NCI-H526 treated with DMSO at 0.1 percent for 48 hours (cell line): ENCODE measurements at places on chromosomes 6 and 20.

DNA sequence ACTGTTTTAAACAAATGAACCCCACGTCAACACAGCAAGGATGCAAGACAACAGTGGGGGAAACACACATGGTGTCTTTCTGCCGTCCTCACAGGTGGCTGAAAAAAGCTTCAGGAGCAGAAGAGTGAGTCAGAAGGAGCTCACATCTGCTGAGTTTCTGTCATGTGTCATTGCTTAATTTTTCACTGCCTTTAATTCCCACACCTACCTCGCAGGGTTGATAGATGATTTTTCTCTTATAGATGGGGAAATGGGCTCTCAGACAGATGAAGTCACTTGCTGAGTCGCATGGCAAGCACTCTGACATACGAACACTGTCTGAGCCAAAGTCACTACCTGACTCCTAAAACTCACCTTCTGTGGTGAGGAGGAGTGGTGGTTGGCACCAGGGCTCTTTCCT is 28.3 kb upstream of the CARMIL1 start:
- DNase-seq: no peak

- no peak for DNase-seq
These were observed 173.8 kb downstream of the ZNF217 start for GRCh38 chr20:53419693-53420460.

GRCh38 chr20:1281279-1282057 is 15.4 kb downstream of the SNPH start:
- DNase-seq: no peak

DNA sequence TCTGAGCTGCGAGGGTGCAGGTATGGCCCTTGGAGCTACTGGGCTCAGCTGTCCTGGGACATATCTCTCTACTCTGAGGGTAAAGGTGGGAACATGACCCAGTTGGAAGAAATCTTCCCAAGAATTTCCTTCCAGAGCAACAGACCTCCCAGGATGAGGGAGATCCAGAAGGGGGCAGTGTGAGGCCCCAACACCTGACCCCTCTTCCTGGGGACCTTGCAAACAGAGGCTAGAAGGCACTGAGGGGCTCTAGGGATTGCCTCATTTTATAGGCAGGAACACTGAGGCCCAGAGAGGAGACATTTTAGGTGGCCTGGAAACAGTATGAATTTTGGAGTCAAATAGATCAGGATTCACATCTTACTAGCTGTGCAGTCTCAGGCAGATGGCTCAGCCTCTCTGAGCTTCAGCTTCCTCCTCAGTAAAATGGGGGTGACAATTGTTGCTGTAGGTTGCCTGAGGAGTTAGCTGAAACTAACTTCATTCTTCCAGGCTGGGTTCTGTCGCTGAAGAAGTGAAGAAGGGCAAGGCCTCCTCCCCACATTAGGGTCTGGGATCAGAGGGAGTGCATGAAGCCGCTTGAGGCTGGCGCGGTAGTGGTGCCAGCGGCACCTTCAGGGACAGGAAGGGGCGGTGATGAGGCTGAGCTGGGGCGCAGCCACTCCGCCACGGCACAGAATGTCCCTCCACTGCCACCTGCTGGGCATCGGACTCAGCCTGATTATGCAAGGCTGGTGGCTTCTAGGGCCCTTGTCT is 11.4 kb downstream of the KCNK17 start:
- DNase-seq: peak; percentile 47

GRCh38 chr6:75446241-75446880 is 47.2 kb downstream of the FILIP1 start:
- no peak for DNase-seq

DNA sequence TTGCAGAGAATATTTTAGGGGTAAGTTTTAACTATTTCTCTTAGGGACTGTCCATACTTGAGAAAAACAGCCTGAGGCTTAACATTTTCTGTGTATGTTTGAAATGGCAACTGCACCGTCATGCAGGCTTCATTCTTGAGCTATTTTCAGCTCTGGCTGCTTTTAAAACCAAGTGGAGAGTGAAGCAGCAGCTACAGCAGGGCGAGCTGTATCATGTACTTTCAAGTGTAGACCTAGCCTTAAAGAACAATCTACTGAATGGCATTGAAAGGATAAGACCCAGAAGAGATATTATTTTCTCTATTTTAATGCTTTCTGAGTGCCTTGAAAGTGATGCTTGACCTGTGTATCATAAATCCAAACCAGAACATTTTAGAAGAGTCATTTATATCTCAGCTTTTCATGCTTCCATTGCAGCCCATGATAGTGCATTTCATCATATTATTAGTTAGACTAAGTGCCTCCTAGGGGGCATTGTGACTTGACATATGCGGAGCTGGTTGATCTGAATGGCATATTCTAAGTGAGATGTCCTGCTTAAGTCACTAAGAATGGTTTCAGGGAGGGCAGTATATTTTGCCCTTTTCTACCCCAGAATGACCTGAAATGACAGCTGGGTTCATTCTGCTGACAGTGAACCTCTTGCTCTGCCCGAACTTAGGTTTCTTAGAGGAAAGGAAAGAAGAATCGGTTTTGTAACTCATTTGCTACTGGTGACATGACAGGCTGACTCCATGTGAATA is 85.3 kb downstream of the NKAIN2 start:
- no peak for DNase-seq

GRCh38 chr6:137957471-137957870 is 90.4 kb downstream of the TNFAIP3 start:
- DNase-seq: no peak

DNA sequence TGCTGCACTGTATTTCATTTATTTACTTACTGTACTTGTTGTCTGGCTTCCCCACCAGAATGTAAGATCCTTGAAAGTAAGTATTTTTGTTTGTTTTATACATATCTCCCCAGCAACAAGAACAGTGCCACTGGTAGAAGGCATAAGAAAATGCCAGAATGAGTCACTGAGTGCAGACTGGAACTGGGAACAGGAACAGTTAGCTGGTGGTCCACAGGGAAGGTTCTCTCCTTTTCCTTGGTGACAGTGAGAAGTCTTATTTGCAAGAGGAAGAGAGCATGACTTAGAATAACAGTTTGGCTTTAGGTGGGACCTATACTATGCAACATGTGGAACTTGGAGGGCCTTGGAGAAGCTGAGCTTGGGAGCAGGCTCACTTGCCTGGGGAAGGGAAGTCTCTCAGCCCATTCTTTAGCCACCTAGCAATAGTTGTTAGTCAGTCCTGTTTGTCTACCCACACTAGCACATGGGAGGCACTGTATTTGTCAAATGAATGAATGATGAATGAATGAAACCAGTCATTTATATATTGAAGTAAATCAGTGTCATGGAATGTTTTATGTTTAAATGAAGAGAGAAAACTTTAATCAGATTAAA is 203.5 kb downstream of the KCNQ5 start:
- no peak for DNase-seq

DNA sequence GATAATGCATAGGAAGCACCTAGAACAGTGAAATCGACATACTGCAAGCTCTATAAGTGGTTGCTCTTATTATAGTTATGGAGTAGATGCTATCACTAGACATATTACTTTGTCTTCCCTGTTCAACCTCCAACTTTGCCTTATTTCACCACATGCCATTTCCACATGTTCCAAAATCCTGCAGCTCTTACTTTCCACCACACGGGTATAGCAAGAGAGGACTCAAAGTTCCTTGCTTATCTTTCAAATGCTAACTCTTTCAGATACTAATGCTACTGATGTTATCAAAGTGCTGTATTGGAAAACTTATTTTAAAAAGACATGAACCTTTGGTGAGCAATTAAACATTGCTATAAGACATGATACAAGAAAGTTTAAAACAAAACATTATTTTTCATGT is 1130.1 kb downstream of the HACE1 start:
- DNase-seq: no peak

DNA sequence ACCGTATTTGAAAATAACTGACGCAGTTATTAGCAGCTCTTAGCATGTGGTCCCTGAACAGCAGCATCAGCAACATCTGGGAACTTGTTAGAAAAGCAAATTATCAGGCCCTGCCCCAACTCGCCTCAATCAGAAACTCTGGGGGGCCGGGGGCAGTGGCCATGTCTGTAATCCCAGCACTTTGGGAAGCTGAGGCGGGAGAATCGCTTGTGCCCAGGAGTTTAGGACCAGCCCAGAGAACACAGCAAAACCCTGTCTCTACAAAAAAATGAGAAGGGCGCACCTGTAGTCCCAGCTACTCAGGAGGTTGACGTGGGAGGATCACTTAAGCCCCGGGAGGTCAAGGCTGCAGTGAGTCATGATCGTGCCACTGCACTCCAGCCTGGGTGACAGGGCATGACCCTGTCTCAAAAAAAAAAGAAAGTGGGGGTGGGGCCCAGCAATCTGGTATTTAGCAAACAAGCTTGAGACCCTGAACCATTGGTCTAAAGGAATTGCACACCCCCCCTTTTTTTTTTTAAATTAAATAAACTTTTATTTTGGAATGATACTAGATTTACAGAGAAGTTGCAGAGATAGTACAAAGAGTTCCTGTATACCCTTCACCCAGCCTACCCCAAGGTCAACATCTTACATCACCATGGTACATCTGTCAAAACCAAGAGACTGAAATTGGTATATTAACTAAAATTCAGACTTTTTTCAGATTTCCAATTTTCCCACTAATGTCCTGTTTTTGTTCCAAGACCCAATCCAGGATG is 6.7 kb downstream of the SRXN1 start:
- DNase-seq: no peak

DNA sequence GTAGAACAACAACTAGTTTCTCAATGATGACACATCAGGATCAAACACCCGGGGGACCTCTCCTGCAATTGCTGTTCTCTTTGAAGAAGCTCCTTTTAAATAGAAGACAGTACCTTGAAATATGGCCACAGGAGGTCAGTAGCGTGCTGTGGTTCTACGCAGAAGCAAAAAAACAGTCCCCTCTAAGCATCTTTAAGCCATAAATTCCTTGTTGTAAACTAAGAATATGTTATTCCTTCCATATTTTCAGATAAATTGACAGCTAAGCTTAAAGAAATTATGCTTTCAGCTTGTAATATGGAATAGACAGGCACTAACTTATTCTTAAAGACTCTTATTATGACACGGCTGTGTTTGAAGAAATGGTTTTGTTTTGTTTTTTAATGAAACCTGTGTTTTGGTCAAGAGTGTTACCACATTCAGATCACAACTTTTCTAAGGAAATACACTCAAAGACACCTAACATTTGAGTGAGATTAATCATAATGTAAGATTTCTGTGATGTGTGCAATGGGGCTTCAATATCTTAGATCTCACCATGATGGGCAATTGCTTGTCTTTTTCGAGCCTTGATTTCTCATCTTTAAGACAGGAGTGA is 49.7 kb upstream of the IL20RA start:
- peak; percentile 59 for DNase-seq
